Neuronal stem cell (in vitro differentiated cells): ENCODE measurements at places on chromosomes 7 and 10.
A peak's percentile ranks its signal among the peaks of the same experiment; 100 is the strongest.

DNA sequence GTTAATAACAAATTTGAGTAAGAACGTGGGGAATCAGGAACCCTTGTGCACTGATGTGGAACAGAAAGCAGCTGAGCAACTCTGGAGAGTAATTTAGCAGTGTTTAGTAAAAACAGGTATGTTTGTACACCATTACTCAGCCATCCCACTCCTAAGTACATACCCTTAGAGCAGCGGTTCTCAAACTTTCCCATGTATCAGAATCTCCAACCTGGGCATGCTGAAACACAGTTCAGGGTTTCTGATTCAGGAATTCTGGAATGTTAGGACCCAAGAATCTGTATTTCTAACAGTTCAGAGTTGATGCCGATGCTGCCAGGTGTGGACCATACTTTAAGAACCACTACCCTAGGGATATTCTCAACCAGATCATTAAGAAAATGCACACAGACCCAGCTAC lies 5.1 kb downstream of the SGMS1 start:
- no peak for DNase-seq

- DNase-seq, result no peak
These were observed 3.1 kb upstream of the NKX2-3 start for GRCh38 chr10:99529591-99530107.

- peak; percentile 2 for DNase-seq
These were observed 668 bp downstream of the GPR37 start for GRCh38 chr7:124764847-124765400.

- no peak for DNase-seq
These were observed 7.9 kb upstream of the XPNPEP1 start for GRCh38 chr10:109931163-109931562.

DNA sequence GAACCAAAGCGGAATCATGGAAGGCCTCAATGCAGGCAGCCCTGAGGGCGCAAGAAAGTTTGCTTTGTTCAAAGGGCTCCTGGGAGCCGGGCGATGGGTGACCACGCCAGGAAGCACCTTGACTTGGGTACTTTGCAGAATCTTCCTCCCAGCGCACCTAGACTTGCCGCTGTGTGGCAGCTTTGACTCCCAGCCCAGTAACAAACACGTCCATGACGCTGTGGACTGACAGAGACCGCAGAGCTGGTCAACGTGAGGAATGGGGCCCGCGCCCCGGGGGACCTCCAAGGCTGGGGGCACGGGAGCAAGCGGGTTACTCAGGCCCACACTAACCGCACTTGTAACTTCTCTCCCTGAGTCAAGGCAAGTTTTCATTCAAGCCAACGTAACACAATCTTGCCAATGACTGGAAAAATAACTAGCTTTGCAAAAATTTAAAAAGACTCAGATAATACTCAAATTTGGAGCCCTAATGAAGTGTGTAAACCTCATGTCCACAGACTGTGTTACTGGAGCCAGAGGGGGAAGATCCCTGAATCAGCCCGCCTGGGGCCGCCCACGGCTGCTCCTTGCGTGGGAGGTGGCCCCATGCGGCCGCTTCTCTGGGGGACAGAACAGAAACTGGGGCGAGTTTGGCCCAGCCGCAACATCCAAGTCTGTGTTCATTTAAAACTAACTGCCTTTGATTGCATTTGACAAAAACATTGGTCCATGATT lies 130.8 kb downstream of the DNAJB6 start:
- DNase-seq, result no peak

- no peak for DNase-seq
These were observed 24.9 kb downstream of the PIK3AP1 start for GRCh38 chr10:96695366-96695765.

GRCh38 chr7:41420421-41420820 lies 282.5 kb downstream of the INHBA start:
- no peak for DNase-seq
